ENCODE measurements at places on chromosomes 12 and 14.

GRCh38 chr14:105255021-105255507 lies 6.7 kb downstream of the BTBD6 start:
- no peak for DNase-seq

DNA sequence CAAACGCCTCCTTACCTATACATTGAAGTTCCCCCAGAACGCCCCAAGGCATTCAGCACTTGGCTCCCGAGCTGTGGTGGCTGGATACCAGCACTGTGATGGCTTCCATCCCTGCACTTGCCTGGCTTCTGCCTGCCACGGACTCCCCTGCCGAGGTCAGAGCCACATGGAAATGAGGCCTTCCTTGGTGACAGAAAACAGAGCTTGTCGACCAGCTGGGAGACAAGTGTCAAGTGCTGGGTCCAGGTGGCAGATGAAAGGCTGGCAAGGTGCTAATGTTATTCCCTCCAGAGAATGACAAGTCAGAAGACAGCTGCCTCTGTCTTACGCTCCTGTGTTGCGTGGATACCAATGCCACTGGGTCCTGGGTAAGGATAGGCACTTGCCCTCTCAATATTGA lies 26.2 kb upstream of the GNG2 start:
- DNase-seq: no peak

- DNase-seq: no peak
Observed at GRCh38 chr14:102295270-102295669, 9.7 kb downstream of the MOK start.

DNA sequence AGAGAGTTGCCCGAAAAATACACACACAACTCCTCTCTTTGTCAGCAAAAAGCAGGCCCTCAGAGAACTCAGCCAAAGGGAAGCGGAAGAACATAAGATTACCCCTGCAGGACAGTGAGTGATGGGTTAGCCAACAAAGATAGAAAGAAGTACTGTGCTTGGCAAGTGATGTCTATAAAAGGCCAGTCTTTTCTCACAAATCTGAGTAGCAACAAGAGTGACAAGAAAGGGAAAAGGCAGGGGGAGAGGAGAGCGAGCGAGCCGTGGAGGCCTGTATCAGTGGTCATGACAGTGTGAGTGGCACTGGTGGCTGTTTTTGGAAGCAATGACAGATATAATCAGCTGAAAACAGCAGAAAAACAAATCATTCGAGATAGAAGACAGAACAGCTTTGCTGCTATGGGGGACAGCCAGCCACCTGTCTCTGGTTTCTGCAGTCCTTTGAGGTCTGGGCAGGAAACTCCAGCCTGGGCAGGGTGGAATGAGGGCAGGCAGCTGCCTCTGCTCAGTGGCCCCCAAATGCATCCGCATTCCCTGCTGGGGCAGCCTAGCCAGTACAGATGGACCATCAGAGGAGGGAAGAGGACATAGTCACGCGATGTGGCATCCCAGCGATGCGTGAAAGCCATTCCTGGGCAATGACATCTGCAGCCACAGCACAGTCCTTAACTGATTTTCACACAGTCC lies 74.7 kb downstream of the TRIM9 start:
- peak; percentile 17 for DNase-seq

GRCh38 chr12:67112586-67112985 lies 156.6 kb upstream of the CAND1 start:
- DNase-seq: peak; percentile 61

GRCh38 chr12:57614178-57614947 lies 3.1 kb downstream of the ARHGEF25 start:
- no peak for DNase-seq

DNA sequence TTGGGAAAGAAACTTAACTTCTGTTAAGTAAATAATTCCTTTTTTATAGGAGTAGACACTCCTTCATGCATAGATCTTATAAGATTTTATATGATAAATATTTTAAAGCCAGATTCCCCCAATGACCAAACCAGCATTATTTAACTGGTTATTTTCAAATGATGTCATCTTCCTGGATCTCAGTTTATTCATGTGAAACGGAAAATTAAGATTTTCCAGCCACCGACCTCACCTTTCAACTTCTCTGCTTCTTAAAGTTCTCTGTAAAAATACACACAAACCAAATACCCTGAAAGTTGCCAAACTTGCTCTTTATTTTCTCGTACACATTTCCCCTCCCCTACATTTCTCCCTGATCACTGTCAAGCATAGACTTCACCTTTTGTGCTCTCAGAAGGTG lies 364.2 kb downstream of the GALC start:
- DNase-seq: no peak

DNA sequence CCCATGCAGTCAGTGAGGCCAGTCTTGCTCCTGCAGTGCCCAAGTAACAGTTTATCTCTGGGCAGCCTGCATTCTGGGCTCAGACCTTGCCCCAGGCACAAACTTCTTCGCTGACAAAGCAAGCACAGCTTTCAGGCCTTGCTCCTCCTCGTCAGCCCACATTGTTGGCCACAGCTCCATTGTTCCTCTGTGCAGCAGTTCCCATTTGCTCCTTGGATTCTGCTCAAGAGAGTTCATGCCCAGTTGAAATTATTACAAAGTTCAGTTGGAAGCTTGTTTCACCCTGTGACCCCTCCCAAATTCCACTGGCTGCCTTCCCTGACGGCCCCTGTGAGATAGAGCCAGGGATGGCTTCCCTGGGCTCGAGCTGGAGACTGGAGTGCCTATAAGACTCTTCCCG lies 163.4 kb upstream of the DDHD1 start:
- no peak for DNase-seq

GRCh38 chr14:75979071-75979571 lies 2.7 kb downstream of the TGFB3 start:
- DNase-seq: no peak

DNA sequence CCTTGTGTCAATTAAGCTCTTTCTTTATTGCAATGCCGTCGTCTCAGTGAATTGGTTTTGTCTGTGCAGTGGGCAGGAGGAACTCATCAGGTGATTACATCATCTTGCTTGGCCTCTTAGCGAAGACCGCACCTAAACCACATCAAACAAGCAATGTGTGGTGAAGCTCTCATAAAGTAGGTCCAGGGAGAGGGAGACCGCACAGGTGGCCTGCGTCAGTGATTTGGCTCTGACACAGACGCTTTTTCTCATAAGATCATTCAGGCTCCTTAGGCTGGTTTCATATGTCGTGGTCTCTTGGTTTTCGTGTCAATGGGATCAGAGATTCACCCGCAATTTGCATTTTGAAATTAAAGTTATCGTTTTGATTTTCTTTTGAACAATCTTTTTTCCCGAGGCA lies 6.7 kb upstream of the TESC start:
- peak; percentile 83 for DNase-seq

GRCh38 chr14:74917646-74918081 lies 5.4 kb downstream of the RPS6KL1 start:
- DNase-seq: no peak

GRCh38 chr12:47602949-47603558 lies 102.8 kb downstream of the RPAP3 start:
- no peak for DNase-seq

GRCh38 chr14:22580625-22581024 lies 8.4 kb downstream of the DAD1 start:
- DNase-seq: no peak

DNA sequence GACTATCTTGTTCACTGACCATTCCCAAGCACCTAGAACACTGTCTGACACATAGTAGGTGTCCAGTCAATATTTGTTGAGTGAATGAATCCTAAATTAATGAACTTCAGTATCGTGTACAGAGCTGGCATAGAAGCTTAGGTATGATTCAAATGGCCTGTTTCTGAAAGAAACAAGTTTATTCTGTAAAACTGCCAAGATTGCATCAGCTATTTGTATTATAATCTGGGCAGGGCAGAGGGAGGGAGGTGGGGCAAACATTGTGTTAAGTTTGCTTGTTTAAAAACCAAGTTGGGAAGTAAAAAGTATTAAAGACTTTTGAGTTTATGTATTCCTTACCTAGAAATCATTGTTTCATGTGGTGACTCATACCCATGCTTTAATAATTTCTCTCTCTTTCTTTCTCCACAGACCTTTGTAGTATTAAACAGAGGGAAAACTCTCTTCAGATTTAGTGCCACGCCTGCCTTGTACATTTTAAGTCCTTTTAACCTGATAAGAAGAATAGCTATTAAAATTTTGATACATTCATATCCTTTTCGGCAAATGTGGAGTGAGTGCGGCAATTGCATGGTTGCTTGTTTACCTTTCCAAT lies 92.8 kb downstream of the SCN8A start:
- no peak for DNase-seq

GRCh38 chr12:125183187-125184067 lies 118.2 kb downstream of the AACS start:
- DNase-seq: peak; percentile 24

- no peak for DNase-seq
Observed at GRCh38 chr12:7959701-7960121, 23.7 kb upstream of the SLC2A3 start.

DNA sequence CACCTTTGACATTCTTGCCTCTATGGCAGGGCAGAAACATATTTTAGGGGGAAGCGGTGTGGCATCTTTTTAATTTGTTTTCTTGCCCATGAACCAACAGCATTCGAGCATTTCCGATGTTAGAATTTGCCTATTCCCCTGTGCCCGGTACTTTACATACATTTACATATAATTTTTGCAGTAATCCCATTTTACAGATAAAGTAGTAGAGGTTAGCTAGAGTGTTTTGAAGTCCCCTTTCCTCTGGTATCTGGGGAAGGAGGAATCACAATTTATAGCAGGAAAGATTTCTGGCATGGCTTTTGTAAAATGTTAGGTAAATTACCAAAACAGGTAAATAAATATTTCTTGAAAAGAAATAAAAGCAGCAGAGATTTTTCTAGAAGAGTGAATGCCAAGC lies 1.6 kb downstream of the BORCS5 start:
- DNase-seq: no peak

DNA sequence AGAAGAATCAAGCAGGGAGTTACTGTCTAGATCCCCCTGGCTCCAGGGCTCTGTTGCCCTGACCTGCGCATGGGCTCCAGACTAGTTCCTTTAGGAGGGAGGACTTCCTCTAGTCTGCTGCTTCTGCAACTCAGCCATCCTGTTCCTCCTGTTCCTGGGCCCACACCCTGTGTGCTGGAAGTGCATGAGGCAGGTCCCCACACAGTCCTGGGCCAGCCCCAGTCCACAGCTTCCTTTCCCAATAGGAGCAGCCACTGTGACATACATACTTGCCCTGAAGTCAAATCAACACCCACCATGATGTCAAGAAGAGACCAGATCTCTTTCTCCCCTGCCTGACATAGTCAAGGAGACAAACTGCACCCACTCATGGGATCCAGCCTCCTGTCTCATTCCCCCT lies 1.3 kb downstream of the SDR9C7 start:
- DNase-seq: no peak

DNA sequence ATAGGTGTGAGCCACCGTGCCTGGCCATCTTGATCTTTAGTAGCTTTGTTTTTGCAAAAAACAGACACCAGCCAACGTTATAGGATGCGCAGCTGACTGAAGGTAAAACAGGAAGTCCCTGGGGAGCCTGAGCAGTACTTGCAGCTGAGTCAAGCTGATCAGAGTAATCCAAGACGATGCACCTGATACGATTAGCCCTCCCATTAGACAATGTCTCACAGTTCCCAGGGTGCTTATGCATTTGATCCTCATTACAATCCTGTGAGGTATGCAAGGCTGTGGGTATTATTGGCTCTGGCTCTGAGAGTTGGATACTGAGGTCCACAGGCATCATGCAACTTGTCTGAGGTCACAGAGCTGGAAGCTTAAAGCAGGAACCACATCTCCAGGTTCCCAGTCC lies 8.1 kb downstream of the KRT18 start:
- DNase-seq: no peak

DNA sequence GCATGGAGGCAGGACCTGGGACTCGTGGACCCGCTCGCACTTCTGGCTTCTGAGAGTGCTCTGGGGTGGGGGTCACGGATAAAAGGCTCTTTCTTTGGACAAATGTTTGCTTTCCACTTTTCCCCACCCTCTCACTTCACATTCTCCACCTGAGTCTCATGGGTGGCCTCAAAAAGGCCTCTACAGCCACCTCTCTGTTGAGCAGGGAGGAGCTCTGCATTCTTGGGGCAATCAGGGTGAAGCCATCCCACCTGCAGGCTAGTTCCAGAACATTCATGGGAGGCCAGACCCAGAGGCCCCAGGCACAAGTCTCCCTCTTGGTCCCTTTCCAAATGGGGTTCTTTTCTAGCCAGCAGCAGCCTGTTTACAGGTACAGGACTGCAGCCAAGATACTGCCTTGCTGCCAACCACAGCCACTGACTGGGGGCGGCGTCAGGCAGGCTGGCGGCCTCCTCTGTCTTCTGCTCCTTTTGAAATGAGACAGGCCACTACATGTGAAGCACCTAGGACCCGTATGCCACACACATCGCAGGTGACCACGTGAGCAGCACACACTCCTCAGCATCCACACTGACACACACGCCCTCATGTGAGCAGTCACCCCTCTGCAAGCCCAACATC lies 18.2 kb upstream of the CEBPE start:
- DNase-seq: no peak

DNA sequence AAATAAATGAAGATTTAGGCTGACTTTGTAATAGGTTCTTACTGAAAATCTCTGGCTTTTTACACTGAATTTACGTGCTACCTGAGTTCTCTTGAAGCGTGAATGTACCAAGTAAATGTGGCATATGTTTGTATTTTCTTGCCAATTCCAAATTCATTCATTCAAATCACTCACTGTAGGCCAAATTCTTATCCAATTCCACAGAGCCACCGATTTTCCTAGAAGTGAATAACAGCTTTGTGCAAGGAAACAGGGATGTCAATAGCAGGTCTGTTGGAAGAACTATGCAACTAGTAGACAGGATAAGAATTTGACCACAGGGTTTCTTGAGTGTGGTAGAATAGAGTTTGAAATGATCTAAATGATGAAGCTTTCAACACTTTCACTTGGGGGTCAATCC lies 86.8 kb downstream of the SOX5 start:
- no peak for DNase-seq

DNA sequence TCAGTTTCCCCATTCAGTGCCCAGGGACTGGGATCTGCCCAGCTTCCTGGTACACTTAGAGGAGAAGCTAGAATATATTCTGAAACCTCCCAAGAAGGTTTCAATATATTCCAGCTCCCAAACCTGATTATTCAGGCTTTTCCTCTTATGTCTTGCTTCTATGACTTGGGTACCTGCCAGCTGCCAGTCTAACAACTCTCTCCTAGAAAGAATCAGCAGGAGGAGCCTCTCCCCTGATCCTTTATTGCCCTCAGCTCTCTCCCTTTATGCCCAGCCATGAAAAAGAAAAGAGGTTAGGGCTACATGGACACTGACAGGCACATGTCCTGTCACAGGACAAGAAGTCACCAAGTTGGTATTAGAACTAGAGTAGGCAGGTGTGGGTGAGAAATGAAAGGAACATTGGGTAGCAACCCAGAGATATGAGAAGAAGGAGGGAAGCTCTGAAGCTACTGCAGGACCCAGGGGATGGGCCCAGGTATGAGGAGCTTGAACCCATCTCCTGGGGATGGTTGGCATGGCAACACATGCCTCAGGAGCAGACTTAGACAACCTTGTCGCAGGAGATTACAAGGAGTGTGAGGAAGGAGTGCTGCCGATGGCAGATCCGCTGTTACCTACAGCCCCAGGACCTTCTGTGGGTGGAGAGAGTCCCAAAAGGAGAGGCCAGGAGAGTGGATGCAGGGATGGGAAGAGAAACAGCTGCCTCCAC lies 2.0 kb upstream of the CACNB3 start:
- DNase-seq: no peak

GRCh38 chr14:61780125-61780524 lies 17.9 kb downstream of the SNAPC1 start:
- no peak for DNase-seq

- DNase-seq: no peak
Observed at GRCh38 chr12:1034243-1034642, 43.2 kb downstream of the ERC1 start.
